ENCODE measurements at places on chromosomes 7 and 10. TPM values are rescaled to one million over a fixed set of nuclear protein-coding genes. Genes with fewer than 3 reads are reported as not detected.

Gene C10orf67
- not detected for polyA plus RNA-seq

Gene CYP2E1
- polyA plus RNA-seq: 3.6 TPM

Gene VPS26A
- 33.7 TPM for polyA plus RNA-seq

Gene RAPGEF5
- 12.6 TPM for polyA plus RNA-seq

Gene TDRD1
- 0.04 TPM for polyA plus RNA-seq

Gene OR2F1
- not detected for polyA plus RNA-seq

Gene KIN
- 8.0 TPM for polyA plus RNA-seq

Gene GTF2I
- 65.7 TPM for polyA plus RNA-seq

Gene ASAH2
- polyA plus RNA-seq: 0.85 TPM

Gene LDB3
- 8.2 TPM for polyA plus RNA-seq

Gene DOCK4
- polyA plus RNA-seq: 5.9 TPM

Gene SPRN
- 0.19 TPM for polyA plus RNA-seq

Gene DMBT1
- polyA plus RNA-seq: 4.8 TPM

Gene NME8
- not detected for polyA plus RNA-seq
